ENCODE measurements at places on chromosomes 11 and 22.

- DNase-seq: no peak
Measured at GRCh38 chr11:100637706-100638105, 49.4 kb upstream of the ARHGAP42 start.

DNA sequence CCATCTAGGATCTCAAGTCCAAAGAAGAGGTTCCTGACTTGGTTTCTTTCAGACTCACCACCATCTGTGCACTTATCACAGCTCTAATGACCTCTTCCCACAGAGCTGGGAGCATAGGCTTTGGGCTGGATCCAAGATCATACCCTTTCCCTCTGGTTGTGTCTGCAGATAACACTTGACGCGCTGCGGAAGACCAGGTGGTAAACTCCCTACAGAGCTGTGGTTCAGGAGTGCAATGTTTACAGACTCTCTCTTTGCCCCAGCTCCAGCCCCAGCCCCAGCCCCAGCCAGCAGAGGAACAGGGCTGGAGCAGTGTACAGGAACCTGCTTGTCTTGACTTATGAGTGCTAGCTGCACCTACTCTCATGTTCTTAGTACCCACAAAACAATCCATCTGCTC is 274.4 kb upstream of the SYN3 start:
- DNase-seq: no peak

DNA sequence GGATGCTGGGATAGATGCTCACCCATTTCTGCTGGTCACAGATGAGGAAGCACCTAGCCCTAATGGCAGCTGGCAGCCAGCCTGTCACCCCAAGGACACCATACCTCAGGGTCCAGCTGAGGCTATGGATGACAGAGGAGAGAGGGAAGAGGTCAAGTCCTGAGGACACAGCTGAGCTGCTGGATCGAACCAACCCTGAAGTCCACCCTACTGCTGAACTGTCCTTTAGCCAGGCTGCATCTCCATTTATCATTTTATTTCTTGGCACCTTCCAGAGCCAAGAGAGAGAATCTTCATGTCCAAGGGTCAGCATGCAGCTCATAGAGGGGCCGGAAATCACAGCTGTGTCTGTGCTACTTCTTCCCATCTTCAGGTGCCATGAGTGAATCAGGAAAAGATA is 30.9 kb downstream of the RPS6KA4 start:
- DNase-seq: no peak

GRCh38 chr22:45781966-45782365 is 110.3 kb downstream of the ATXN10 start:
- DNase-seq: no peak

DNA sequence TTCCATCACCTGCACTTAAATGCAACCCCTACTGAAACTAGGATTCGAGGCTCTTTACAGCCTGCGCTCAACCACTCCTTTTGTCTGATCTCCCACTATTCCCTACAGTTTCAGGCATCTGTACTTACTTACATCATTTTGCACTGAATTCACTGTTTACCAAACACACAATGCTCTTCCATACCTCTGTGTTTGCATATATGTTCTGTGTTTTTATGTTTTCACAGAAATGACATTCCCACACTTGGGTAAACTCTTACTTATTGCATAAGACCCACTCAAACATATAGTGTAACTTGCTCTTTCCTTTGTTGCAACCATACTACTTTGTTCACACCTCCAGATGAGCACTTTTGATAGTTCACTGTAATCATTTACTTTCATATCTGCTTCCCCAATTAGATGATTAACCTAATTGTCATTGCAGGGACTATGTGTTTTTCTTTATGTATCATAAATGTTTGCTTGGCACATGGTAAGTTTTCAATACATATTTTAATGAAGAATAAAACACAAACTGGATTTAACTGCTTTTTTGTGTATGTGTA is 54.6 kb downstream of the ZBTB44 start:
- DNase-seq: no peak

GRCh38 chr11:22082178-22082577 is 110.7 kb upstream of the ANO5 start:
- DNase-seq: no peak

- no peak for DNase-seq
Measured at GRCh38 chr22:48207919-48208535, 1445.6 kb downstream of the TBC1D22A start.

DNA sequence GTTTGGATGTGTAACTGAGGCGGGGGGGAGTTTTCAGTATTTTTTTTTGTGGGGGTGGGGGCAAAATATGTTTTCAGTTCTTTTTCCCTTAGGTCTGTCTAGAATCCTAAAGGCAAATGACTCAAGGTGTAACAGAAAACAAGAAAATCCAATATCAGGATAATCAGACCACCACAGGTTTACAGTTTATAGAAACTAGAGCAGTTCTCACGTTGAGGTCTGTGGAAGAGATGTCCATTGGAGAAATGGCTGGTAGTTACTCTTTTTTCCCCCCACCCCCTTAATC is 2.3 kb downstream of the MALAT1 start:
- DNase-seq: no peak

DNA sequence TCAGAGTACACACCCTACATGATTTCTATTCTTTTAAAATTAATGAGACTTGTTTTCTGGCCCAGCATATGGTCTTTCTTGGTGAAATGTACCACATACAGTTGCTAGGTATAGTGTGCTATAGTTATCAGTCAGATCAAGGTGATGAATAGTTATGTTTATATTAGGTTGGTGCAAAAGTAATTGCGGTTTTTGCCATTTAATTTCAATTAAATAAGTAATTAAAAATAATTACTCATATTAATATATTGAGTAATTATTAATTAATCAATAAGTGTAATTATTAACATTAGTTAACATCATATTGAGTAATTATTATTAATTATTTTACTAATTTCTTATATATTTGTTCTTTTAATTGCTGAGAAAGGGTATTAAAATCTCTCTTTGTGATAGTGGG is 56.1 kb downstream of the MYEOV start:
- DNase-seq: no peak

DNA sequence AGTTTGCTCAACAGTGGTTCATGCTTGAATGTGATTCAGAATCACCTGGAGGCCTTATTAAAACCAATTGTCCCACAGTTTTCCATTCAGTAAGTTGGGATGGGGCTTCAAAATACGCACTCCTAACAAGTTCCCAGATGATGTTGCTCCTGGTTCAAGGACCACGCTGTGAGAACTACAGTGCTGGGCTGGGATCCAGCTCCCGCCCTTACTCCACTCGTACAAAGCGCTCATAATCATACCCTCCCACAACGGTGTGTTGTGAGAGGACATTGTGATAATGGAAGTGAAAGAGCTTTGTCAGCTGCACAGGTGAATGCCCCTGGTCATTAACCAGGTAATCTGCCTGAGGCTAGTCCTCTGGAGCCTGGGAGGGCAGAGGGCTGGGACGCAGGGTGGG is 1.3 kb upstream of the CD82 start:
- DNase-seq: no peak

- no peak for DNase-seq
Measured at GRCh38 chr22:37008365-37008764, 10.9 kb downstream of the TST start.

DNA sequence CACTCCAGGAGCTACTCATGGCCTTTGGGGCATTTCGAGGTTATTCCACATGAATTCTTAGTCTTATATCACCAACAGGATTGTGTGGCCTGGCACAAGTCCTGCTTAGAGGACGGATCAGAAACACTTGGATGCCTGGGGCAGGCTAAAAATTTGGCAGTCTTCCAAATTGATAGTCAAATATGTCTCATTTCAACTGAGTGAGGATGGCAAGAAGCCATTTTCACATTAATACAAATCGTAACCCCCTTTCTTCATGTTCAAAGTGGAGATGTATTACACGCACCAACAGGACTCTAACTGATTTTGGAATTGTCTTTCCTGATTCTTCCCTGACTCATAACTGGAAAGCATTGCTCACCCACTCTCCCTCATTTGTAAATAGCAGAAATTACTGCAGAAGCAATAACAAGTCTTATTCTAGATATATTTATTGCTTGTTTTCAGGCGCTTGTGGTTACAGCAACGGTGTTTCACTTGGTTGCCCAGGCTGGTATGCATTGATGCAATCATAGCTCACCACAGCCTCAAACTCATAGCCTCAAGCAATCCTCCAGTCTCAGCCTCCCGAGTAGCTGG is 10.3 kb upstream of the CCDC86 start:
- DNase-seq: no peak

GRCh38 chr22:42626951-42627625 is 12.4 kb upstream of the POLDIP3 start:
- DNase-seq: no peak

- DNase-seq: no peak
Measured at GRCh38 chr11:111542606-111543275, 2.2 kb downstream of the LAYN start.

- DNase-seq: no peak
Measured at GRCh38 chr11:9803685-9804418, 140.0 kb downstream of the SWAP70 start.

- no peak for DNase-seq
Measured at GRCh38 chr11:111586388-111586831, 15.8 kb upstream of the SIK2 start.

DNA sequence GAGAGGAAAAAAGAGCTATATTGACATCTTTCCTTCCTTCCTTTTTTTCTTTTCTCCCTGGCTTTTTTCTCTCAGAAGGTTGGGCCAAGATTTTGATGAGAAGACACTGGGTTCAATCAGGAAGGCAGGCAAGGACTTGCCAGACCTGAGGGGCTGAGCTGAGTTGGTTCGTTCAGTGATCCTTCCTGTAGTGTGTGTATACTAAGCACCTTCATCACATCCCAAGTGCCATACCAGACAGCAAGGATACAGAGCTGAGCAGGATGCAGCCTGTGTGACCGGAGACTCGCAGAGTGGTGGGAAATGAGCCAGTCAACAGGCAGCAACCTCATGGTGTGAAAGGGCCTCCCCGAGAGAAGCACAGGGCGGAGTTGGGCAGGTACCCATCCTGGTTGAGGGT is 95.5 kb downstream of the SPON1 start:
- no peak for DNase-seq

DNA sequence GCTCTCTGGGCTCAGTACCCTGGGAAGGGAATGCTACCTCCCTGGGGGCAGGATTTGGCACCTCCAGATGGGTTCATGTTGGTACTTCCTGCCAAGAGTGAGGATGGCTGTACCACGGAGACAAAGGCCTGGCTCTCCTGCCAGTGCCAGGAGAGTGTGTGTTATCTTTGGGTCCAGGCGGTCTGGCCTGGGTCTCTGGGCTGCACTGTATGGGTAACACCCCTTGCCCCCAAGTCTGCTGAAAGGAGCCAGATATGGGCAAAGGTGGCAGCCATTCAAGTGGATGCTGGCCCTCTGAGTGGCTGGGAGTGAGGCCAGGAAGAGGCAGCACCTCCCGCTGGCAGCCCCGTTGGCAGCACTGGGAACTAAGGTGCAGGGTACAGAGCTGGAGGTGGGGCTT is 91.5 kb downstream of the NECTIN1 start:
- DNase-seq: no peak

- no peak for DNase-seq
Measured at GRCh38 chr11:107263844-107264563, 193.6 kb downstream of the CWF19L2 start.

DNA sequence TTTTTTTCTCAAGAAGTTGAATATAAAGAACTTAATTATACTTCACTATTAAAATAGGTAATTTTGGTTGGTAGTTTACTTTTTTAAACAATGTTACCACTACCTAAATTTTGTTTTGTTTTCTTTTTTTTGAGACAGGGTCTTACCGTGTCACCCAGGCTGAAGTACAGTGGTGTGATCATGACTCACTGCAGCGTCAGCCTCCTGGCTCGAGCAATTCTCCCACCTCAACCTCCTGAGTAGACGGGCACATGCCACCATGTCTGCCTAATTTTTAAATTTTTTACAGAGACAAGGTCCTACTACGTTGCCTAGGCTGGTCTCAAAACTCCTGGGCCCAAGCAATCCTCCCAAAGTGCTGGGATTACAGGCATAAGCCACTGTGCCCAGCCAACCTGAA is 17.6 kb downstream of the SPCS2 start:
- DNase-seq: no peak

- DNase-seq: no peak
Measured at GRCh38 chr22:38035530-38035885, 21.7 kb upstream of the PICK1 start.

DNA sequence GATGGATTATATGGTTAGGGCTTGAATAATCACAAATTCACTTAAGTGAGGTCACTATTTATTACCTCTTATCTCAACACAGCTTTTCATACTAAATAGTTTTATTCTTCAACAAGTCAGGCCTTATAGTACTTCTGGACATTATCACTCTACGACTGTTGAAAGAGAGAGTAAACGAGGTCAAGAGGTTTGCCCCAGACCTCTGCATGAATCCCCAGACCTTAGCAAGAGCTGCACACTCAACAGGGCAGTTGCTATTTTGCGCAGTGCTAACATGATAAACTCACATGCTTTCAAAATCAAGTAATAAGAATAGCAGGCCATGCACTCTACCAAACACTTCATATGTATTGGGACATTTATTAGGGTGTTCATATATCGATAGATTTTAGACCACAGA is 60.5 kb downstream of the DDI1 start:
- DNase-seq: no peak

Measured in iPS DF 19.7 (cell line).